ENCODE measurements at places on chromosomes 11 and 22. TPM values are rescaled to one million over a fixed set of nuclear protein-coding genes. Genes with fewer than 3 reads are reported as not detected.

The SLC22A24 gene
- not detected for total RNA-seq

The TCN2 gene
- total RNA-seq, result 24.2 TPM

The ANO9 gene
- total RNA-seq, result 17.9 TPM

The MISFA gene
- 5.9 TPM for total RNA-seq

Data from ureter (tissue), 1 donor.